ENCODE measurements at places on chromosomes 7 and 10.
A peak's percentile ranks its signal among the peaks of the same experiment; 100 is the strongest.

DNA sequence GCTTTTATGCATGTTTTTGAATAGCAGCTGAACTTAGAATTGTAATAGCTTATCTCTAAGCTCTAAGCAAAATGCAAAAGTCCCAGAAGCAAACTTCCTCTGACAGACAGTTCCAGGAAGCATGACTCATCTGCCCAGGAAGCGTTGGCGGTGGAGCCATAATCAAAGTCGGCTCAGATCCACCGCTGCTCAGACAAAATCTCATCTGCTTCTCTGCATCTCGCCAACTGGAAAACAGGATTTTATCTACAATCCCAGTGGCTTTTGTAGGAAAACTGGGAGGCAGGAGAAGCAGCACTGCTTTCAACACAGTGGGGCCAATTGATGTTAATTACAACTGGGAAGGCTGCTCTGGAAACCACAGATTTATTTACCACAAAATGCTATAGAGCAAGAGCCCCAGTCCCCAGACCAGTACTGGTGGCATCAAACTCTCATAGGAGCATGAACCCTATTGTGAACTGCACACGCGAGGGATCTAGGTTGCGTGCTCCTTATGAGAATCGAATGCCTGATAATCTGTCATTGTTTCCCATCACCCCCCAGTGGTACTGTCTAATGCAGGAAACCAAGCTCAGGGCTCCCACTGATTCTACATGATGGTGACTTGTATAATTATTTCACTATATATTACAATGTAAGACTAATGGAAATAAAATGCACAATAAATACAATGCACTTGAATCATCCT is 99.9 kb downstream of the CUBN start:
- DNase-seq: peak; percentile 88

GRCh38 chr10:4240608-4241197 is 455.7 kb upstream of the KLF6 start:
- DNase-seq: peak; percentile 92

DNA sequence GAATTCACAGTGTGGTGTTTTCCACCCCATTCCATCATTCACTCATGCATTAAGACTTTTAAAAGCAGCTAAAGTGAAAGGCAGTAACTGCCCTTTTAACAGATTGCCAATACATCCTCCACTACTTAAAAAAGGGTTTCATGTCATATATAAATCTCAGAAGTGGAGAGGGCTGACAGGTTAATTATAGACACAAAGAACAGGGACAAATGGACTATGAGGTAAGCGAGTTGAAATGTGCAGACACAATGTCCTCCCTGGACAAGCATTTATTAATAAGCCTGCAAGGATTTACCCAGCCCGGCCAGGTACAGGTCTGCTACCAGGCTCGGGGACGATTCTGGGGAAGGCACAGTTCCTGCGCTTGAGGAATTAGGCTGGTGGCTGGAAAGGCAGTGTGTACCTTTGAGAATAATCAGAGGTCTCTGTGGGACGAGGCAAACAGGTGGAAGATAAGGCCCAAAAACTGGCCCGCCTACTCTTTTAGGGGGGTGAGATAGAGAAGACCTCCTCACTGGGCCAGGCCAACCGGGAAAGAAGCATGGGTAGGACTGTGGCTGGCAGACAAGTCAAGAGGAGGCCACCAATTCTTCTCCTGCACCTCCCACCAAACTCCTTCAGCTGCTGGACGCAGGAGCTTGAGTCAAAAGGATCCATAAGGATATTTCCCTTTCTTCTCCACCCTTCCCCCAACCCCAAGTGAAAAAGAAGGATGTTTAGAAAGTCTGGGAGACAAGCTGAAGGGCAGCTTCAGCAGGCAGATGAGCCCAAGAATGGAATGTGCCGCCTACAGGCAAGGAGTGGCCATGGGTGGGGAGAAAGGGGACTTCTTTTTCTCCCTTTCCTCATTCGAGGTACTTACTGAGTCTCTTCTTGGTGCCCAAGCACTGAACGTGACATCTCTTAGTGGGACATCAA is 1.5 kb downstream of the PDLIM1 start:
- DNase-seq: no peak

DNA sequence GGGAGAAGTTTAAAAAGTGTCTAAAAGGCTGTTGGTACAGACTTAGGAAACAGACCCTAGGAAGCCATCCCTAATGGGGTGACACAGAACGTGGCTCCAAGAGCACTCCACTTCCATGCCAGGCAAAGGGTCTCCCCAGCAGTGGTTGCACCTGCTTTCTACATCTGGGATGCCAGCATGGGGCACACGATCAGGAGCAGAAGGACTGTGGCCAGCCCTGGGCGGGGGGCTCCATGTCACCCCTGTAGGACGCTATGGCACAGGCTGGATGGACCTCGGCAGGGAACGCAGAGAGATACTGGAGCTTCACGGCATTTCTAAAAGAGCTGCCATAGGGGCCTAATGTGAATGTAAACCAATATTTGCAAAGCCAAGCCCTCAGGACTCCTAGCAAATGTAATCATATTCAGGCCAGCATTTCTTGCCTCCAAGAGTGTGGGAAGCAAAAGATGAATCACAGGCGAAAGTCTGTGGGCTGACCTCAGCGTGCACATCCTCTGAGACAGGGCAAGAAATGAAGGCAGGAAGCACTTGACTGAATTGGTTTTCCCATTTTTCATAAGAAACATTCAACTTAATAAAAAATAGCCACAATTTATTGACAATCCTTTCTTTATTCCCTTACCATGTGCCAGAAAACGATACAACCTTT is 93.9 kb downstream of the ATXN7L1 start:
- peak; percentile 55 for DNase-seq

GRCh38 chr7:30246392-30246791 is 38.0 kb upstream of the ZNRF2 start:
- no peak for DNase-seq

DNA sequence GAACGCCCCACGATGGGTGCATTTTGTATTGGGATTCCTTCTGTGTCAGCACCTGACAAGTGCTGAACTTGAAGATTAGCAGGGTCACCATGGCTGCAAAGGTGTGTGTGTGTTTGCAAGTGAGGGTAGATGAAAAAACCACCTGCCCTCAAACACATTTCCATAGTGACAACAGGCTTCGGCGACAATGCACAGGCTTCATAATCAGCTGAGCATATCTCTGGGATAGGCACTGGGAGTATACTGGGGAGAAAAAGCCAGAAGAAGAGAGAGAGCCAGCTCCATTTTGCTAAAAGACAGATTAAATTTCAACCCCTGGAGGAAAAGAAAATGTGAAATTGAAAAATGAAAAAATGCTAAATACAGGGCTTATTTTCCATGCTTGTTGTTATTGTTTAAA is 656.1 kb downstream of the INHBA start:
- DNase-seq: no peak

DNA sequence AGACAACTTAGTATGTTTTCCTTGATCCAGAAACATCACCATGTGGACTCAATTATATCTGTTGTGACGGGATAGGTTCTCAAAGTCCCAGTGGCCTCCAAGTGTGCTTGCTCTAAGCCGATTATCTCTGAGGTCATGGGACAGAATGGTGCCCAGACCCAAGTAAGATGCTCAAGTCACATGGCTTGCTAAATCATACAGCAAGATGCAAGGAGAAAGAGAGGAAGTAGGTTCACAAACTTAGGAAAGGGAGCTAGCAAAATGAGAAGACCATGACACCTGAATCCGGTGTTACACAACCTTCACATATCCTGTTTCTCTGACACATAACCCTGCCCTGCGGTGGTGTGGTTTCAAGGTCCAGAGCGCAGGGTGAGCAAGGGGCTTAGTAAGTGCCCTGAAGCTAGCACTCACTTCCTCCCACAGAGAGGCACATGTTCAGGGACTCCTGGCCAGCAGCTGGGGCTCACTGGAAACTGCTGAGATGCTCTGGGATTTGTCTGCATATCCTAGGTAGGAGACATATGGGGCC is 590.9 kb upstream of the ANKRD30A start:
- peak; percentile 75 for DNase-seq

- no peak for DNase-seq
Measured at GRCh38 chr7:28726555-28726954, 231.6 kb downstream of the TRIL start.

- no peak for DNase-seq
Measured at GRCh38 chr10:114931072-114931679, 6.8 kb upstream of the TRUB1 start.

GRCh38 chr10:91366704-91367103 is 43.4 kb upstream of the HECTD2 start:
- DNase-seq: no peak

- DNase-seq: no peak
Measured at GRCh38 chr7:44106311-44107065, 2.3 kb downstream of the AEBP1 start.

DNA sequence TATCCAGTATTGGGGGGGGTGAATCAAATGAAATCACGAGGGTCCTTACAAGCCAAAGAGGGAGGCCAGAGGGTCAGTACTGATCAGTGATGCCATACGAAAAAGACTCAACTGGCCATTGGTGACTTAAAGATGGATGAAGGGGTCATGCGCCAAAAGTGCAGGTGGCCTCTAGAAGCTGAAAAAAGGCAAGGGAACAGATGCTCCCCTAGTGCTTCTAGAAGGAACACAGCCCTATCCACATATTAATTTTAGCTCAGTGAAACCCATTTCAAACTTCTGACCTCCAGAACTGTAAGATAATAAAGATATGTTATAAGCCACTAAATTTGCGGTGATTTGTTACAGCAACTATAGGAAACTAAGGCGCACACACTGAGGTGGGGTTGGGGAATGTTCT is 62.5 kb downstream of the ABI1 start:
- DNase-seq: no peak

GRCh38 chr7:5481241-5482019 is 57.8 kb upstream of the TNRC18 start:
- no peak for DNase-seq

DNA sequence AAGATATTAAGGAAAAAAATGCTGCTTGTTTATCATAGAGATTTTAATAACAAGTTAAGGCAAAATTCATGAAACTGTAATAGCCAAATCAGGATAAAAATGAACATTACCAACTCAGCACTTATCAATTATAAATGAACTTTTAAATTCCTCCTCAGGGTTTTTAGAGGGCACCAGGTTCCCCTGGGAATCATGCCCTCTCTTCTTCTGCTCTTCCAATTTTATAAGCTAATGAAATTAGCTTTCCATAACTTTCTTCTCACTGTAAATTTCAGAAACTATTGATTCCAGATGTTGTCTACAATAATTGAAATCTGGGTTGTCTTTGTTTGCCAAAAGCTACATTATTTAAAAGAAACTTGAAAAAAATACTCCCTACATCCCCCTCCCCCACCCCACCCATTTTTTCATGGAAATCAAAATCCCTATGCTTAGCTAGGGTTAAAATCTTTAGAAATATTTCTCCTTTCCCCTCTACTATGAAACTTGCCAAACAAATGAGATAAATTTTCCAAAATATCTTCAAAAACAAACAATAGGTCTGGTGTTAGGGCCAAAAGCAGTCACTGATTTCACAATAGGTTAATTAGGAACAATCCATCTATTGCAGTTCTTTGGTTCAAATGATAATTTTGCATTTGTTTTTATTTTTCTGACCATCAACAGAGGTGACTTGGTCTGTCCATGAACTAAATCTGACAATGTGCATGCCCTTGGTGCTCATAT is 187.7 kb downstream of the DOCK4 start:
- no peak for DNase-seq

DNA sequence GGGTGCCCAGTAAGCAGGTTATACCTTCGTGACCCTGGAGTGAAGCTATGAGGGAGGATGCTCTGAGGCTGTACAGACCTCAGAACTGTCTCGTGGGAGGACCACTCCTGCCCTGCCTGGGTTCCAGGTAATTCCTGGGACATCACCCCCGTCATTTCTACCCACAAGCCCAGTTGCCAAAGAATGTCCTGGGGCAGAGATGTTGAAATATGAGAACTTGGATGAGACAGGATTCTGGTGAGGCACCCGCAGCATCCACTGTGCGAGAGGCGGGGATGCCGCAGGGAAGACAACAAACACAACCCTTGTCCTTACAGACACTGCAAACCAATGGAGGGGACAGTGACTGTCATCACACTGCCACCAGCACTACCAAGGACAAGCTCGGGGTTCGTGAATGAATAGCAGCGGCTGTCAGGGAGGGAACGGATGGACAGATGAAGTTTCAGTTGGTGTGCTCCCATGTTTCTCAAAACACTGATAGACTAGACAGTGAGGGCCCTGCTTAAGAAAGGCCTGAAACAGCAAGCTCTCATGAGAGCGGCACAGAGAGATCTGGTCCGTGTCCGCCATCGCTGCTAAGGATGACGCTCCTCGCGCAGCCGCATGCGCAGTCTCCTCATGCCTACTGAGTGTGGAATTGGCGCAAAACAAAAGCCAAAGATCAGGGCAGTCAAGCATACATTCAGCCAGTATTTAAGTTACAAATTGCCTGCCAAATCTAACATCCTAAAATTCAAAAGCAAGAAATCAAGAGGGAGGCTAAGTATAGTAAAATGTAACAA is 82.0 kb upstream of the RHEB start:
- no peak for DNase-seq

DNA sequence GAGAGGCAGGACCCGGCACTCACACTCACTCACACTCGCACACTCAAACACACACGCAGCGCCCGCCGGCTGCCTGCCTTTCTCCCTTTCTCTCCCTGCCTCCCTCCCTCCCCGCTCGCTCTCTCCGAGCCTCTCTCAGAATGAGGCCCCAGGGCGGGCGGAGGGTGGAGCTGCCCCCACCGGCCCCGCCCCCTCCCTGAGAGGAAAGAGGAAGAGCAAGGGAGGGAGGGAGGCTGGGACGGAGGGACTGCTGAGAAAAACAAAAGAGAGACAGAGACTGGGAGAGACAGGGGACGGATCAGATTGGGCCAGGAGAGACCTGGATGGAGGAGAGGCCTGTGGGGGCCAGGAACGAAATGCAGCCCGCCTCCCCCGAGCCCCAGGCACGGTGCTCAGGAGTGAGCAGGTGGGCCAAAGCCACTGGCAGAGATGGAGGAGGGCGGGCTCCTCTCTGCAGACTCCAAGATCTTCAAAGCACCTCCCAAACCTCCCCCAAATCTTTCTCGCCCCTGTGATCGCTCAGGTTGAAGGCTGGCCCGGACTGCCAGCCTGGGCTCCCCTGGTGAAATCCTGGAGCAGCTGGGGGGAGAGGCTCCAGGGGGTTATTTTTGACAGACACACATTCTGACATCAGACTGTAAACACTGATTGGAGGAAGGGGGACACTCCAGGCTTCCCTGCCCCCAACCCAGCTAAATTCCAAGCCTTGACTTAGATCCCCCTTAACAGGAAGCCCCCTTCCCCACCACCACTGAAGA is 5.1 kb downstream of the LDB1 start:
- no peak for DNase-seq

GRCh38 chr7:2825559-2826227 is 18.4 kb downstream of the GNA12 start:
- DNase-seq: no peak

GRCh38 chr7:130894909-130895750 is 161.1 kb upstream of the KLF14 start:
- DNase-seq: no peak

GRCh38 chr7:15782656-15783055 is 96.2 kb upstream of the MEOX2 start:
- DNase-seq: no peak

DNA sequence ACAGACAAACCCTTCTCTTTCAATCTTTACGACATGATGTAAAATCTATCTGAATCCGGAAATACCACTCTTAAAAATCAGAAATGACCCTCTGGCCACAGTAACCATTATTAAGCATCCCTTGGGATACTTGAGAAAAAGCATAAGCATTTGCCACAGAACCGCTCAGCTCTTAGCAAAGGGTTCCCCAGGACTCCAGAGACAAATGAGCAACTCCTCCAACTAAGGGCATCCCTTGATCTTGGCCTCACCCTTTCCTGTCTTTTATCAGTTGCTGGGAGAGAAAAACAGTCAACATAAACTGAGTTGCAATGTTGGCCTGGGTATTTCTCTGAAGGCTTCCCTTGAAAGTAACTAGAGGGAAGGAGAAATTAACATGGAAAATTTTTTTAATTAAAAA is 3.5 kb downstream of the PDLIM1 start:
- DNase-seq: no peak

- DNase-seq: no peak
Measured at GRCh38 chr7:88835147-88835728, 39.7 kb upstream of the TEX47 start.

Data from pulmonary artery endothelial cell (primary cell).